ENCODE measurements at places on chromosomes 4 and X.

GRCh38 chr4:5708449-5709206, at the start of gene EVC2:
Gene EVC2 (minus strand): TSS chr4:5708559. CDS start chr4:5708513, 46 bp downstream.
- DNase-seq: peak; percentile 87

DNA sequence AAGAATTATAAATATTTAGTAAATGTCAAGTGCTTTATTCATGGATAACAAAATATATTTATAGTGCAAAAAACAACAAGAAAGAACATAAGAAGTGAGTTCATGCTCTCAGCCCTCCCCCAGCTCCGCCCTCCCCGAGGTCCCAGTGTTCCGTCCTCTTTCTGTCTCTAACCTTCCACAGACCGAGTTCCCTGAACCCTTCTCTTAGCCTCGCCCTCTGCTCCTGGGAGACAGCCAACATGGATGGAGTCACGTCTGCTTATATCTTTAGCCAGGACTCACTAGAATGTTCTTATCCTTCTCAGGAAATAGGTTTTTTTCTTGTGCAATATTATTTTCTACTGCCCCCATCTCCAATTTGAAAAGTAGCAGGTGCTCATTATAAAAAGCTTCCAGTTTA, 40.1 kb upstream of the HELT start:
- no peak for DNase-seq

GRCh38 chr4:105714071-105714521, 5.5 kb downstream of the GSTCD start:
- DNase-seq: no peak

- no peak for DNase-seq
Observed at GRCh38 chrX:47748576-47748975, 88.1 kb upstream of the ZNF81 start.

DNA sequence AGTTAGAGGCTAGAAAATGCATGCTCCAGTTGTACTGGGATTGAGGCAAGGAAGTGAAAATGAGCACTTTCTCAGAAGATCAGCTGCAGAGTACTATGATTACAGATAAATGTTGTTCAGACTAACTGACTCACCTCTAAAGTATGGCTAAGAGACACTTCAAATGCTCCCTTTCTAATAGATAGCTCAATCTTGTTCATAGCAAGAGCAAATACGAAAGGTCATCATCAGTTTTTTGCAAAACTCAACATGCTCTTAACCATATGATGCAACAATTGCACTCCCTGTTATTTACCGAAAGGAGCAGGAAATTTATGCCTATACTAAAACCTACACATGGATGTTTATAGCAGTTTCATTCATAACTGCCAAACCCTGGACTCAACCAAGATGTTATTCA, 838.4 kb upstream of the INTU start:
- DNase-seq: no peak

- no peak for DNase-seq
Observed at GRCh38 chrX:46257451-46257879, 287.8 kb downstream of the ZNF674 start.

GRCh38 chr4:128291096-128291495, 3.5 kb upstream of the PGRMC2 start:
- no peak for DNase-seq

DNA sequence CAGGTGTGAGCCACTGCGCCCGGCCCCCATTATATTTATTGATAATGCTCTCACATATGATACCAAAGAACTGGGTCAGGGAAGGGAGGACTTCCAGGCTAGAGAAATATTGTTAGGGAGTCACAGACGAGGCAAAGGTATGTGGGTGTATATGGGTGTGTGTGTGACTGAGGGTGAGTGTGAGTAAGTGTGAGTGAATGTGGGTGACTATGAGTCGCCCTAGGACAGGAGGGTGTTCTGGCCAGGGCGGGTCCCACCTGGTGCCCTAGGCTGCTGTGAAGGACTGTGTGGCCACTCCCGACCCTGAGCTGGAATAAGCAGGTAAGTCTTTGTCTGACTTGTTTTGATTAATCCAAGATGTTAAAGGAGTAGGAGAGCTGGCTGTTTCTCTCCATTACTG, 34.4 kb downstream of the RWDD4 start:
- no peak for DNase-seq

DNA sequence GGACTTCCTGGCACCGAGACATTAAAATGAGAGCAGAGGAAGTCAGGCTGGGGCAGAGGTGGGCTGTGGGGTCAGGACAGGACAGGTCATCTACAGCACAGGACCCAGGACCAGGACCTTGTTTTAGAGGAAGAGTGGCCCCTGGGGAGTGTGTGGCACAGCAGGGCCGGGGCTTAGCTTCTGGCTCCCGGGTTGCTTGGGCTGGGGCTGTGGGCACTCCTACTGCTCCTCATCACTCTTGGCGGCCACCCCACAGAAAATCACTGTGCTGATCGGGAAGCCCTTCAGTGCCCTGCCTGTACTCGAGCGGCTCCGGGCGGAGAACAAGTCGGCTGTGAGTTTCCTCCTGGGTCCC, 8.1 kb upstream of the ATP6AP1 start:
- no peak for DNase-seq

DNA sequence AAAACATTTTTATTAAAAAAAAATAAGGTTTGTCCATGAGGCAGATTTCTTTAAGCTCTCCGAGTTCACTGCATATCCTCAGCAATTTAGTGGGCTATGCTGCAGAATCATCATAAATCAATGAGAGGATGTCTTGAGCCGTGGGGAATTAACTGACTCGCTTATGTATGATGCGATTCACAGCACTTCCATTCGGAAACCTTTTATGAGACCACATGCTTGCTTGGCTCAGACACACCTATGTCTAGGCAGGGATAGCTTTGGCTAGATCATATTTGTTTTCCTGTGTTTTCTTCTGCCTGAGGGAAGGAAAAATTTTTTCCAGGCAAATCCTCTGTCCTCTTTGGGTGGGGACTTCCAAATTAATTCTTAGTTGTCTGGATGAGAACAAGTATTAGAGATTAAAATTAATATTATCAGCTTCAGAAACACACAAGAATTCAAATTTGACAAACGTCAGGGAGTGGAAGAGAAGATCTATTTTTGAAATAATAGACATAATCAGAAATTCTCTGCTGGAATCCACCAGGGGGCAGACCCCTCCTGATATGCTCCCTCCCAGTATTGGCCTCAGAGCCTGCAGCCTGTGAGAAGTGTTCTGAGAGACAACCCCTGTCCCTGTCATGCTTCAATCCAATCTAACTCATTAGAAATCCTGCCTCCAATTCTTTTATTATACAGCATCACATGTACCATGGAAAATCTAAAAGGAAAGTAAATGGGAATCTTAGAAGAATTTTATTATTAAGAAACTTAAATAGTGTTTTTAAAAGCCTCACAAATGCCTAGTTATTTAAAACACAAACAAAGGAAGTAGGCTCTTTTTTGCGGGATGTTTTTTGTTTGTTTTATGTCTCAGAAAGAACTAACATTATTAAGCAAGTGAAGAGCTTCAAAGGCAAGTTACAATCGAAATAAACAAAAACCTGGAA, 345.1 kb upstream of the TACR3 start:
- DNase-seq: peak; percentile 64

- no peak for DNase-seq
Observed at GRCh38 chrX:2640436-2641150, 50.5 kb upstream of the CD99 start.

- no peak for DNase-seq
Observed at GRCh38 chr4:113823291-113823659, 61.7 kb upstream of the CAMK2D start.

- no peak for DNase-seq
Observed at GRCh38 chrX:68186552-68187262, 246.6 kb downstream of the OPHN1 start.

- no peak for DNase-seq
Observed at GRCh38 chr4:138522366-138522765, 280.2 kb upstream of the SLC7A11 start.

DNA sequence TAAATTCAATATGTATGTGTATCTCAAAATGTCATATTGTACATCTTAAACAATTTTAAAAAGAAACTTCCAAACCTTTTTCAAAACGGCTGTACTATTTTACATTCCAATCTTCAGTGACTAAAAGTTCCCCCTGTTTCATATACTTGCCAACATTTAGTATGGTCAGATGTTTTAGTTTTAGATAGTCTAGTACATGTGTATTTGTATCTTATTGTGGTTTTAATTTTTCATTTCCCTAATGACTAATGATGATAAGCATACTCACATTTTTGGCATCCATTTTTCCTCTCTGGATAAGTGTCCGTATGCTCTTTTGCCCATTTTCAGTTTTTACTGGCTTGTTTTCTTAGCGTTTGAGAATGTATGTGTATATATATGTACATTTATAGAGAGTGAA, 212.2 kb upstream of the MAGEB18 start:
- DNase-seq: no peak

- no peak for DNase-seq
Observed at GRCh38 chrX:103467887-103468286, 51.4 kb downstream of the RAB40A start.

DNA sequence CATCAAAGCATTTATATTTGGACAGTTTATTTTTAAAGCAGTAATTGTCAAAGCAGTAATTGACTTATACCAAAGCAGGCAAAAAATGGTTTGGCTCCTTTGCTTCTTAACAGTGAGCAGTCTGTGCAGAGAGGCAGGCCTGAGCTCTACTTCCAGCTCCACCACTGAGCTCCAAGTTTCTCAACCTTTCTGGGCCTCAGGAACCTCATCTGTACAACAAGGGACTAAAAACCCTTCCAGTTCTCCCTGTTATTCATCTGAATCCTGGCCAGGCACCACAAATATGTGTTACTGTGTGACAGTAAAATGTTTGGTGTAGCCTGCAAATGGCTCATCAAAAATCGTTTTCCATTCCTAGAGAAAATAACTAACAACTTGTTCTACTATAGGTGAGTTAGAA, 88.7 kb upstream of the TTC29 start:
- no peak for DNase-seq

DNA sequence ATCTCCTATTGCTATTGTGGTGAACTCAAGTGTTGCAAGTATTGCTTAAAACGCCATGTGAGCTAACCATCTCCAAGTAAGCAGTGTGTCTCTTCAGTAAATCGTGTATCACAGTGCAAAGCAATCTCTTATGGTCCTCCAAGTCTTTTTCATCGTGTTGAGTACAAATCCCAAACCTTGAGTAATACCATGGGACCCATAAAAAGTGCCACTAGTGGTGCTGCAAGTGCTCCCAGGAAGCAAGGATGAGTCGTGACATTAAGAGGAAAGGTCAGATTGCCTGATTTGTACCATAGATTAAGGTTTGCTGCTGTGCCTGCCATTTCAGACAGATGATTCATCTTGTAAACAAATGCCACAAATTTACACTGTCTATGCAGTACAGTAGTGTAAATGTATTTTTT, 66.9 kb upstream of the BMPR1B start:
- no peak for DNase-seq

DNA sequence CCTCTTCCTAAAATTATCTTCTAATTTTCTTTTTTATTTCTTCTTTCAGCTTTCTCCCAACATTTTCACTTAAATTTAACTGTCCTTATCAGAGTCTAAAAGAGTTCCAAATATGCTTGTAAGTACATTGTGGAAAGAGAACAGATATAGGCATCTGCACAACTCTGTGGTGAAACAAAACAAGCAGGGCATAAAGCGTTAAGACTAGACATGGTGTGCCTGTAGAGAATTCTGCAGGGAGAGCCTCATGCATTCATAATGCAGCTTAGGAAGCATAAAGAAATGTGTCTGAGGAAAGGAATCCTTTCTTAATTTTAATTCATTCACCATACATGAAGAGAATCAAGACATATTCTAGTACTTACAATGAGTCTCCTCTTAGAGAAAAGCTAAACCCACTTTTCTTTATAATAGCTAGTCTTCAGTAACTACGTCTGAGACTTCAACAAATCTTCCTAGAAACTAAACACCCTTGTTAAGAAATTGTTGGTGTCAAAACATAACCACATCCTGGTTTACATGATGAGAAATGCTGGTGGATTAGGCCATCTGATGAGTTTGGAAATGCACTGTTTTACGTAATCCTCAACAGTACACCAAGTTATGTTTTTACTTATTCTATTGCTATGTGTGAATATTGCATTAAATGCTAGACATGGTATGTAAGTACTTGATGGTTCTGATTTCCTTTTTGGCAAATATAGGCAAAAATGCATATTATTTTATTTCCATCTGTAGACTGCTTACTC, 307.8 kb upstream of the GIMD1 start:
- DNase-seq: no peak

DNA sequence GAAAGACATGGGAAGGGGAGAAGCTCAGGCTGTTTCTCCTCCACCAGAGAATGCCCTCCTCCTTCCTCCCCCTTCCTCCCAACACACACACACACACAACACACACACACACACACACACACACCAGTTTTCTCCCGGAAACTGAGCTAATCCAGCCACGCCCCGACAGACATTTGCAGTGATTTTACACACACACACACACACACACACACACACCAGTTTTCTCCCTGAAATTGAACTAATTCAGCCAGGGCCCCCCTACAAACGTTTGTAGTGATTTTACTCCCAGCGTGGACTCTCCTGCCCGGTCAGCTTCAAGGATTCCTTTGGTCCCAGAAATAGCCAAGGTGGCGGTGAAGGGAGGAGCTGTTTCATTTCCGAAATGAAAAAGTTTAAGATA, 32.9 kb upstream of the STX18 start:
- peak; percentile 85 for DNase-seq

DNA sequence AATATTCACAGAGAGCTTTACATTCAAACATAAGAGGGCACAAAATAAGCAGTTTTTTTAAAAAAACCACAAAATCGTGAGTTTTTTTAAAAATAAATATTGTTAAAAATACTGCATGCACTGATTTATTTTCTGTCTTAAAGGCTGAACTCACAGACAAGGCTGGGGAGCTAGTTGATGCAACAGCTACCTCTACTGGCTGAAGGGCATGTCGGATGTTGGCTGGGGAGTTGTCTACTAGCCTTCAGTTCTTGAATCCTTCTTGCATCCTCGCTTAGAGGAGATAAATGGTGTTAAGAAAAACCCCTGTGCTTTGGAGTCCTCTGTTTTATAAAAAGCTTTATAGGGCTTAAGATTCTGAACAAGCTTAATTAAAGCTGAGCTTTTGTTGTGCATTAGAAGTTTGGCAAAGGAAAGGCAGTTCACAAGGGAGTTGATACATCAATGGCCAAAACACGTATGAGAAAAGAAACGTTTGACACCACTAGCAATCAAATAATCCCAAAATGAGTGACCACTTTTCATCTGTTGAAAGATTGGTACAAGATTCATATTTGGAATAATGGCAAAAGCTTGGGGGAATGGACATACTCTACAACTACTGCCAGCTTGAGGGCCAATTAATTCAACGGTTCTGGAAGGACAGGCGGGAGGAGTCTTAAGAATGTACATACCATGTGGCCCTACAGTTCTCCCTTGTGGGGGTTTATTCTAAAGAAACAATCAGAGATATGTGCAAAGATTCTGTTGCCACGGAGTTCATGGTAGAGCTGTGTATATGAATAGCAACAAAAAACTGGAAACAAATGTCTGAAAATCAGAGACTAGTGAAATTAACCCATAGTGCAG, 94.7 kb downstream of the SEL1L3 start:
- DNase-seq: peak; percentile 73

Data from right forelimb (tissue), 1 donor.